IPS-NIHi11 (cell line): ENCODE measurements at places on chromosomes 2 and 18.
A peak's percentile ranks its signal among the peaks of the same experiment; 100 is the strongest.

DNA sequence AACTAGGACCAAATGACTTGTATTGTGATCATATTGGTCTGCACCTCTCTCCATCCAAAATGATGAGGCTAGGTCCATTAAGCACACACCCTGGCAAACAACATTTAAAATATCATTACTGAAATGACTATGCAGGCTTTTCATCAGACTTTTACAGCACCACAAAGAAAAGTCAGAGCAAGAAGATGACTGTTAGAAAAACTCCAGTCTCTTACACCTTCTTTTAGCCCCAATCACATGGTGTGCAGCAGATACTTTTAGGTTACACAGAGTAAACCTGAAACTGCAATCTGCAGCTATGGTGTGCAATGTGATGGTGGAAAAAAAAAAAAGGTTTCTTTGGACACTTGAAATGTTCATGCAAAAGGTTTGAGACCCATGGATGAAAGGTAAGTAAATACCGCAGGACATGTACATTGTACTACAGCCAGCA is 5.4 kb upstream of the POLI start:
- no peak for DNase-seq

GRCh38 chr2:112160283-112161250 is 22.4 kb downstream of the FBLN7 start:
- DNase-seq, result no peak

- DNase-seq, result no peak
These were observed 112.2 kb downstream of the ALPK2 start for GRCh38 chr18:58516514-58517285.

GRCh38 chr2:170425281-170425751 is 247.4 kb downstream of the MYO3B start:
- DNase-seq, result no peak

DNA sequence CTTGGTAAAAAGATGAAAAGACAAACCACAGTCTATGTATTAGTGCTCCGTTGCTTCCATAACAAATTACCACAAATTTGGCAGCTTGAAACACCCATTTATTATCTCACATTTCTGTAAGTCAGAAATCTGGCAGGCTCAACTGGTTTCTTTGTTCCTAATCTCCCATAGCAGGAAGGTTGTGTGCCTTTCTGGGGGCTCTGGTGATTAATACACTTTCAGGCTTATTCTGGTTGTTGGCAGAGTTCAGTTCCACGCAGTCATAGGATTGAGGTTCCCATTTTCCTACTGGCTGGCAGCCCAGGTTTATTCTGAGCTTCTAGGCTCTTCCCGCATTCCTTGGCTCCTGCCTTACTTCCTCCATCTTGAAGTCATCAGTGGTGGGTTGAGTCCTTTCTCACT is 189.3 kb downstream of the ANAPC1 start:
- DNase-seq, result no peak

DNA sequence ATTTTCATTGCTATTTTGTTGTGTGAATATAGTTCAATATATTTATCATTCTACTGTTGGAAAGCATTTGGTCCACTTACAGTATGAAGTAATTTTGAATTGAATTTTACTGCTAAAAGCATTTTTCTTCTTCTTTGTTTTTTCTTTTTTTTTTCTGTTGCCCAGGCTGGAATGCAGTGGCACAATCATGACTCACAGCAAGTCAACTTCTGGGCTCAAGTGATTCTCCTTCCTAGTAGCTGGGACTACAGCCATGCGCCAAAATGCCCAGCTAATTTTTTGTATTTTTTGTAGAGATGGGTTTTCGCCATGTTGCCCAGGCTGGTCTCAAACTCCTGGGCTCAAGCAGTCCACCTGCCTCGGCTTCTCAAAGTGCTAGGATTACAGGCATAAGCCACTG is 2.4 kb upstream of the ETAA1 start:
- DNase-seq, result no peak

- DNase-seq, result peak; percentile 5
These were observed 55.2 kb downstream of the ANKMY1 start for GRCh38 chr2:240502430-240503121.

DNA sequence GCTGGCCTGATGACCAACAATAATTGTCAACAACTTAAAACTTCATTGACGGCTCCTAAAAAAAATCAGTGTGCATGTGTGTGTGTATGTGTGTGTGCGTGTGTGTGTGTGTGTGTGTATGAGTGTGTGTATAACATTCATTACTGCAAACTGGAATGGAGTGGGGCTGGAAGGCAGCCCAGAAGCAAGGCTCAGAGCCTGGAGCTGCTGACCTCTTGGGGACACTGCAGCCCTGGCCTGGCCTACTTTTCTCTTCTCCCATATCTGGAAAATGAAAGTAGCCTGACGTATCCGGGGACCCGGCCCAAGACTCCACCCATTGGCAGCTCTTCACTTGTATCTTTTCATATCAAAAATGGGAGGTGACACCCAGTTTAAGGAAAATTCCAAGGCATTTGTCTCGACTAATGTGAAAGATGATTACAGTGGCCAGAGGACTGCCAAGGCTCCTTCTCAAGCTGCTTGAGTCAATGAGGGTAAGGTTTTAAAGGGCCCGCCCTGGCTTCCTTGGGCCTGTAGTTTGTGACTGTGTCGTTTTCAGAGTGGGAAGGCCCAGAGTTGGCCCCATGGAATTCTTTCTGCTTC is 72.4 kb upstream of the IL1R1 start:
- DNase-seq, result no peak

GRCh38 chr2:72116081-72116533 is 31.6 kb downstream of the CYP26B1 start:
- DNase-seq, result peak; percentile 84

DNA sequence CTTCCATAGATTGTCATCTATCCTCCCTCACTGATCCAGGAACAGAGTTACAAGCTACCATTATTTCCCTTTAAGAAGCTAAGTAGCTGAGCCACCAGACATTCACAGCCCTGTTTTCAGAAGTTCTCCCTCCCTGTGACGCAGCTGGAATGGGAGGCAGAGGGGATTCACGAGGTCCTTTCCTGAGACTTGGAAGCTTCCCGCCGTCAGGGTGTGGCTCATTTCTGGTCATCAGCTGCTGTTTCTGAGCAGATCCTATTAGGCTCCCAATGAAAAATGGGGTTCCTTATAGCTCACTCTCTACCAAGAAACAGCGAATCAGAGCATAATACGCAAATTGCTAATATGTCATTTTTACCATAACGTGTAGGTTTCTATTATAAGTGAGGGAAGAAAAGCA is 559.3 kb upstream of the ID2 start:
- no peak for DNase-seq

DNA sequence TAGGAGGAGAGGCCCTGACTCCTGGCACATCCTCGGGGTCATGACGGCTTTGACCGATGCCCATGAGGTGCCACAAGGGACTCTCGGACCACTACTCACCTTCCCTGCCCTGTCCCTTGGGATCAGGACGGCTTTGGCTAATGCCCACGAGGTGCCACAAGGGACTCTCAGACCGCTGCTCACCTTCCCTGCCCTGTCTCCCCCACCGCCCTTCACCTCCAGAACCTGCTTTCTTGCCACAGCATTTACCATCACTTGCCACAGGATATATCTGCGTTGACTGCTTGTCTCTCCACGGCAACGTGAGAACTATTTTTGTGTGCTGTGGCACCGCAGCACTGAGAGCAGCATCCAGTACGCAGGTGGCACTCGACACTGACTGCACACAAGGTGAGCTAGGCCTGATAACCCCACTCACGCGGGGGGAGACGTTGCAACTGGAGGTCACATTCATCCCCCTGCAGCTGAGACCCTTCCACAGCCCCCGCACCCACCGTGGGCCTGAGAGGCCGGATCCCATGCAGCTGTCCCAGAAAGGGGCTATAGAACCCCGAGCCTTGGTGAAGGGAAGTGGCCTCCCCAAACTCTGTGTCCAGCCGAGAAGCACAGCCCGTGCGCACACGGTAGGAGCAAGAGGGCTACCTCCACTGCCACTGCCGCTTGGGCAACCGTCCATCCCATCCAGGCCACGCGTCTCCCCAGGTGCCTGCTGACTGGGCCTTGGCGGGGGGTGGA is 47.5 kb downstream of the ANO7 start:
- no peak for DNase-seq

GRCh38 chr2:205885492-205886099 is 200.4 kb downstream of the INO80D start:
- peak; percentile 91 for DNase-seq

DNA sequence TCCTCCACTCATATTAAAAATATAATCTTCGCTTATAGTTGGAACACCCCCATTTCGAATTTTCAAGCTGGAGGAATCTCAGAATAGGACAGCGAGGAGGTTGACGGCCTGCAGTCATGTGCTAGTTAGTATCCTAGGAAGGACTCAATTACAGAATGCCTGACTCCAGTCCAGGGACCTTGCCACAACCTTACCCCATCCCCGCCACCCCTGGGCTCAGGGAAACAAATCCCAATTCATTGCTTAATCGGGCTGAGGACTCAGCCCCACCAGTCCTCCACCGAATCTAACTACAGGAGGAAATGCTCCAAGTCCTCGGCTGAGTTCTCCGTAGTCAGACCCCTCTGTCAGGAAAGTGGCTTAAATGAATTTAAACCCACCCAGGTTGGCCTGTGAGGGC is 31.7 kb upstream of the ZBTB7C start:
- DNase-seq, result no peak

DNA sequence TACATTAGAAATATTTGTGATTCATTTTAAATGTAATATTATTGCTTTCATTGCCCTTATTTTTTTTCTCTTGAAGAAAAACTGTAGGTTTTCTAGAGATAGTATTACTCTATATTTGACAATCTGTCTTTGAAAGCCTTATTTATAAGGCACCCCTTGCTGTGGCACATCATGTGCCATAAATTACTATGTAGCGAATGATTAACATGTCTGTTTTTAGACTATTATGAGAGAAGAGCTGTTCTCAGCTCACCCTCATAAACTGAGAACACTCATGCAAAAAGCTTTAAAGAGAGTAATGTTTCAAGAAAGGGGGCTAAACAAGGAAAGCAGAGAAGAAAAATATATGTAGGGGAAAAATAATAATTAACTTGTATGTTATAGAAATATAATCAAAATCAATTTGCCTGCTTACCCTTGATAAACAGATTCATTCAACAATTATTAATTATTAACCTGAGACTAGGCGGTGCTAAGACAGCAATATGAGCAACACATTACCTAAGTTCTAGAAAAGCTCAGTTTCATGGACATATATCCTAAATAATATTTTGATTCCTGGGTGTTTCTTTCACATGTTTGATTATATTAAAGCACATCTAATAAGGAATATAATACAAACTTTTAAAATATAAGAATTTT is 69.0 kb downstream of the RAB3GAP1 start:
- no peak for DNase-seq

DNA sequence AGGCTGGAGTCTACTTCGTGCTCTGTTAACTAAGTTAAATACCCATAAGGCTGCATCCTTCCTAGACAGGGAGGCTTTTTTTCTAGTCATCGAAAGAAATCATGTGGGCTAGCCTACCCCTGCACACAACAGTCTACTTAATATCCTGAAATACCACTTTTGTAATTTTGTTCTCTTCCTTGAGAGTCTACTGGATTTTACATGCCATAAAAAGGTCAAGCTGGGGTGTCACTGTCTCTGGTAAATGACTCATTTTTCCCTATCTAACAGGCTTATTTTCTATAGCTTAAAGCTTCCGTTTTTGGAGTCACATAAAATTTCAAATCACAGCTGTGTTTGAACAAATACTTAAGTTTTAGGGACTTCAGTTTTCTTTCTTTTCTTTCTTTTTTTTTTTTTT is 10.7 kb upstream of the STAM2 start:
- DNase-seq, result no peak

GRCh38 chr2:63488118-63488713 is 100.1 kb downstream of the WDPCP start:
- peak; percentile 39 for DNase-seq

GRCh38 chr2:217353591-217353990 is 493.7 kb upstream of the TNP1 start:
- no peak for DNase-seq

DNA sequence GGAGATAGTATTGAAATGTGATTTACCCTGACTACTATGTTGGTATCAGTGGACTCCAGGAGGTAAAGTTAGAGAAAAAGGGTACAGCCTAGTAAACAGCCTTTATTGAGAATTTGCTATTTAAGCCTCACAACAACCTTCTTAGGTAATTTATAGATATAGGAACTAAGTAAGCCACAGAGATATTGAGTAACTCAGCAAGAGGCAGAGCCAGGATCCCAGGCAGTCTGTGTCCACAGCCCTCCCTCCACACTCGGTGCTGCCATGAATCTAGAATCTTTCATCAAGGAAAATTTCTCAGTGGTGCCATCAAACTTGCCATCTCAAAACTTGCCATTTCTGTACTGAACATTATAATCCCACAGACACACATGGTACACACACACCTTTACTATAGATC is 170.9 kb downstream of the CAPN13 start:
- DNase-seq, result no peak

DNA sequence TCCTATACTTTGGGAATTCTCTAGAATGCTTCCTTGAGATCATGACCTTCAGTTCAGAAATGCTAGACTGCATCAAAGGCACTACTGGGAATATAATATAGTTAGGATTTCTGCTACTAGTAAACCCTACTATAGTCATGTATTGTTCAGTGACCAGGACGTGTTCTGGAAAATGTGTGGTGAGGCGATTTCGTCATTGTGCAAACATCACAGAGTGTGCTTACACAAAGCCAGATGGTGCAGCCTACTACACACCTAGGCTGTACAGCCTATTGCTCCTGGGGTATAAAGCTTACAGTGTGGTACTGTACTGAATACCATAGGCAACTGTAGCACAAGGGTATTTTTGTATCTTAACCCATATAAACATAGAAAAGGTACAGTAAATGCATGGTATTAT is 13.0 kb downstream of the CXCR4 start:
- no peak for DNase-seq

DNA sequence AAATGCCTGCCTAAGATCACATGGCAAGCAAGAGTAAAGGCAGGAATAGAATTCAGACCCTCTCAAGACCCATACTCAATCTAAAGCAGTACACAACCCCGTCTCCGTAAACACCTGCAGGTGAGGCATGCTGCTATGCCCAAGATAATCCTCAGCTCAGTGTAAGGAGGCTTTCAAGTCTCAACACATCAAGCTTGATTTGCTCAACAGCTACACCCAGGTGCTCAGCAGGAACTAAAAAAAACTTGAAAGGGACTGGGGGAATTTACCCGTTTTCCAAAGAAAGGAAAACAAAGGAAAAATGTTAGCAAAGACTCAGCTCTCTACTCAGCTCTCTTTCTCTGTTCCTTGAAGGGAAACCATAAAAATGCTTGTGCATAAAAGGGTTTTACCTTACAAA is 301.8 kb downstream of the C1D start:
- peak; percentile 15 for DNase-seq
